B cell (primary cell): ENCODE measurements at places on chromosomes 5 and 9. TPM values are rescaled to one million over a fixed set of nuclear protein-coding genes. Genes with fewer than 3 reads are reported as not detected.

DNA sequence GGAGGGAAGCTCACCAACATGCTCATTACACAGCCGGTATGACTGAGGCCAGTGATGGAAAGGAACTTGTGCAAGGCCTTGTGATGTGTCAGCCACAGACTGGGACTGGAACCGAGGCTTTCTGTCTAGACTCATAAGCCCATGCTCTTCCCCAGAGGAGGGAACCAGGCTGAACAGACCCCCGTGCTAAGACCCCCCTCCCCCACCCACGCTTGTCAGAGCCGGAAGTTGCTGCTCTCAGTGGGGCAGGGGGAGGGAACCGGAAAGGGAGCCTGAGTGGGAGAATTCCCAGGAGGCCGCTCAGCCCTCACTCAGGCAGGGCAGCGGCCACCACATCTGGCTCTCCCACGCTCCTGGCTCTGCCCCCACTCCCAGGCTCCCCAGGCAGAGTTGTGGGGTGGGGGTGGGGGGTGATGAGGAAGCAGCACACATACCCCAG lies 4.1 kb upstream of the PDGFRB start:
- DNase-seq: peak; percentile 21
- no peak overlapping the region for H3K27ac ChIP-seq
- H3K4me3 ChIP-seq: no peak overlapping the region
- H3K36me3 ChIP-seq: no peaks in the 10 kb centered on the region
- no peaks in the 10 kb centered on the region for H3K27me3 ChIP-seq
- peaks cover 21% of the 10 kb centered on the region for H3K4me1 ChIP-seq

DNA sequence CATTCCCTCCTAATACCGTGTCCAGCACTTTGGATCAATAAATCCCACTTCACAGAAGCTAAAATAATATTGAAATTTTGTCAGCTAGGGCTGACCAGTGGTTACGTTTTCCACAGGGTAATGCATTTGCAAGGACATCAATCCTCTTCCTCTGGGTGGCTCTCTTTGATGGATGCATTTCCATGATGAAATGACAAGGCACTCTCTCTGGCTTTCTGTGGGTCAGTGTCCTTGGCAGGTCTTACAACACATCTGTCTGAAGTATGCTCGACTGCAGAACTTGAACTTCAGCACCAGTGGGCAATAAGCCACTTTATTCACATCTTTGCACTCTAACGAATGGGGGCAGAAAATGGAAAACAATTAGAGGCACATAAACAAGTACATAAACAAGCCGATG lies 330.1 kb downstream of the ADAMTS6 start:
- DNase-seq: no peak
- H3K4me3 ChIP-seq: no peak overlapping the region
- H3K4me1 ChIP-seq: no peaks in the 10 kb centered on the region
- H3K27ac ChIP-seq: no peak overlapping the region

GRCh38 chr9:33287087-33287490 lies 3.2 kb upstream of the NFX1 start:
- H3K27me3 ChIP-seq: no peaks in the 10 kb centered on the region

DNA sequence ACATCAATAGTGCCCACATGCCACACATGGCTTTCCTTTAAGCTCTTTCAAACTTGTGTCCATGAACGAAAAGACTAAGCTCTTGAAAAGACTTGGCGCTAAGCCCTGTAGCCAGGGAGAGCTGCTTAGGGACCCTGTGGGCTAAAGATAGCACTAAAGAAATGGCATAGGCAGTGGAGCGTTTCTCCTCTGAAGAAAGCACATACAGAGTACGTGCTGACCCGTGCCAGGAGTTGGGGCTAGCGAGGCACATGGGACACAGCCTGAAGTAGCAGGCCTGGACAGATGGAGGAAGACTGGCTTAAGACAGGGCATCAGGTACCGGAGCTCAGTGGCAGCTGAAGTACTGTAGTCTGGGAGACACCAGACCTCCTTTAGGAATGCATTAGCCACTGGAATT lies 39.7 kb downstream of the ADGRV1 start:
- no peaks in the 10 kb centered on the region for H3K36me3 ChIP-seq
- DNase-seq: no peak
- no peaks in the 10 kb centered on the region for H3K4me1 ChIP-seq
- H3K4me3 ChIP-seq: no peak overlapping the region
- no peaks in the 10 kb centered on the region for H3K27me3 ChIP-seq
- H3K27ac ChIP-seq: no peak overlapping the region

GRCh38 chr5:25327172-25327571 lies 682.4 kb upstream of the CDH10 start:
- no peak for DNase-seq
- no peak overlapping the region for H3K4me3 ChIP-seq
- no peaks in the 10 kb centered on the region for H3K4me1 ChIP-seq

DNA sequence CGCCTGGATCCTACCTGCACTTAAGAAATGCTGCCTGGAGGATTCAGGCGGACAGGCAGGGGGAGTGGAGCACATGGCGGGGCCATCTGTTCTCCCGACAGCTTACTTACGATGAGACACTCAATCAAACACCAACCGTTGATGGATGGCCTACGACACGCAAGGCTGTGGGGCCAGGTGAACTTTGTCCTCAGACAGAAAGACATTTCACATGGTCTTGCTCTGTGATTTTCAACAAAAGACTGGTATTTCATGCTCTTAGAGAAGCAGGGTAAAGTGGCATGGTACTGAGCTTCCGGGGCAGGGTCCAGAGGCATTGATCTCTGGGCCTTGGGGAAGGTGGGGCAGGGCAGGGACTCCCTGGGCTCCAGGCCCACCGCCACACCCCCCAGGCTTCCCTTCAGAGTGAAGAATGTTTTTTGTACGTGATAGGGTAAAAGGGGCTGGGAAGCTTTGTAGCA lies 9.1 kb upstream of the OLFM1 start:
- no peak overlapping the region for H3K27ac ChIP-seq
- H3K4me3 ChIP-seq: no peak overlapping the region
- no peaks in the 10 kb centered on the region for H3K36me3 ChIP-seq
- DNase-seq: no peak

GRCh38 chr9:119370816-119371215 lies 1.6 kb upstream of the BRINP1 start:
- H3K4me1 ChIP-seq: no peaks in the 10 kb centered on the region
- no peak for DNase-seq
- H3K27ac ChIP-seq: no peak overlapping the region
- H3K36me3 ChIP-seq: no peaks in the 10 kb centered on the region

DNA sequence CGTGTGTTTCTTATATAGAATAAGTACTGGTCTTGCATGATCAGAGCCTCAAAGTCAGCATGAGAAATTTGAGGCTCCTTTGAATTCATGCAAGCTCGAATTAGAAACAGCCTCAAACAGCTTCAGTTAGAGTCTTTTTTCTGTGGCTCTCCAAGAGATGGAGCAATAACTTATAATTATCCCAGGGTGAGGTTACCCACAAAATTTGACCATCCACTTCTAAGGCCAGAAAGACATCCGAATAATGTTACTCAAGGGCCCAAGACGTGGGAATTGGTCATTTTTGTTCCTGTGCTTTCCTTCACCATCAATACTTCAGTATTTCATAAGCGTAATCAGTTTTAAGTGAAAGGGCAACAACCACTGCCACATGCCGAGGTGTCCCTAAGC lies 89.7 kb downstream of the DAPK1 start:
- no peaks in the 10 kb centered on the region for H3K27me3 ChIP-seq
- DNase-seq: no peak
- no peak overlapping the region for H3K27ac ChIP-seq
- H3K4me3 ChIP-seq: no peak overlapping the region
- H3K36me3 ChIP-seq: no peaks in the 10 kb centered on the region

DNA sequence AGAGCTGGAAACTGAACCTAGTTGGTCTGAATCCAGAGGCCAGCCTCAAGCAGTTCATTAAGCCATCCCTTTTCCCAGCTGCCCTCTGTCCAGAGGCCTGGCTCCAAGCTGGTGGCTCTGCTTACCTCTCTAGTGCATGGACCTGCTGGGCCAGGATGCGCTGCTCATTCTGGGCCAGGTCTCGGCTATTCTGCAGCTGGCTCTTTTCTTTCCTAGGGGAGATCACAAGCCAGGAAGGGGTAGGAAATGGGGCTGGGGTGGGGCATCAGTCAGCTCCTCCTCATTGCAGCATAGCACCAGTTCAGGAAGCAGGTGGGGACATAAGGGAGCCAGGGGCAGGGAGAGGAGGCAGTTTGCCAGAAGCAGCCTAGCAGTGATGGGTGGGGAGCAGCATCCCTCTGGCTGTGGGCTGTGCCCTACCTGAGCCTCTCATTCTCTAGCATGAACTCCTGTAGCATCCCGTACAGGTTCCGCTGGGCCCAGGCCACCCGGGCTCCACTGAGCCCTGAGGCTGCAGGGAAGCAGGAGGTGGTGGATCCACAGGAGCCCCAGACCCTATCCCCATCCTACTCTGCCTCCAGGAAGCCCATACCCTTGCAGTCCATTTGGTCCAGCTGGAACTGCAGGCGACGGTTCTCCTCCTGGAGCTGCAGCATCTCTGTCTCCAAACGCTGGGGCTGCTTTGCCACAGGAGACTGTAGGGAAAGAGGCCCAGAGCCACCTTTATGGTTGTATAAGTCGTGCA lies 5.2 kb downstream of the KIF12 start:
- H3K27me3 ChIP-seq: peaks cover 9% of the 10 kb centered on the region
- no peak overlapping the region for H3K27ac ChIP-seq
- DNase-seq: no peak
- H3K4me1 ChIP-seq: peaks cover 5% of the 10 kb centered on the region

DNA sequence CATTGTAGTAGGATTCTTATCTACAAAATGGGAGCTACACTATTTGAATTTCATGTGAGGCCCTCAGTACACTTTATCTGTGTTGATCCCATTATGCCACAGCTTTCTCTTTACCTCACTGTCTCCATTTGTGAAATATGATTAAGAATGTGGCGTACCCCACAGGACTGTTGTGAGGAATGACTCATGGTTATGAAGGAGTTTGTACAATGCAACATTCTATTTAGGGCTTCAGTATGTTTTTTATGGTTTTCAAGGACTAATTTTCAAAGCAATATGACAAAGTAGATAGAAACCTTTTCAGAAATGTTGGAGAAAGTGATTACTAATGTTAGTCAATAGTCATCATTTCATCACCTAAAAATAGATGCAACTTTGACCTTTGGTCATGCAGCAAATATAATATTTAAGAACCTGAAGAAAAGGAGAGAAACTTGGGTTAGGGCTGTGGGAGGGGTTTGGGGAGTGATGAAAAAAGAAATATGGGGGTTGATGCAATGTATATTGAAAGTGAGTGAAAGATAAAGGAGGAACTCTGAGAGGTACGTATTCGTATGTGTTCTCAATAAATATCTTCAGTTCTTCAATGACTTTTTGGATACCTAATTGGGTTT lies 53.7 kb upstream of the PIP5K1B start:
- DNase-seq: no peak
- no peak overlapping the region for H3K4me3 ChIP-seq
- peaks cover 22% of the 10 kb centered on the region for H3K4me1 ChIP-seq
- no peaks in the 10 kb centered on the region for H3K36me3 ChIP-seq
- H3K27me3 ChIP-seq: no peaks in the 10 kb centered on the region

DNA sequence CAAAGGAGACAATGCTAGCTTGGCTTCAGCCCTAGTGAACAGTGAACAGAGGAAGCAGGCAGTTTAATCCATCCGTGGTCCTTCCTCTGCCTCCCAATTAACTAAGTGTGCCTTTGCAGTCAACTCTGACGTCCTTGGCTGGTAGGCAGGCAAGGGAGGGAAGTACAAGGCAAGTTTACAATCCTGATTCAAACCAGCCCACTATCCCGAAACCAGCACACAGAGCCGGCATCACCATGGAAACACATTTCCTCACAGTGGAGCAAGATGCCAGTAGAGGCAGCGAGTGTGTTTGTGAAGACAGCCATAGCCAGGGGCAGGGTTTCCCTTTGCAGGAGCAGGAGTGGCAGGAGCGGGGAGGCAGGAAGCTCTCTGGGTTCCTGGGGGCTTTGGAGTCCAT lies 73.9 kb downstream of the GOLPH3 start:
- no peak overlapping the region for H3K4me3 ChIP-seq
- H3K4me1 ChIP-seq: no peaks in the 10 kb centered on the region
- no peaks in the 10 kb centered on the region for H3K36me3 ChIP-seq
- DNase-seq: no peak
- no peak overlapping the region for H3K27ac ChIP-seq

DNA sequence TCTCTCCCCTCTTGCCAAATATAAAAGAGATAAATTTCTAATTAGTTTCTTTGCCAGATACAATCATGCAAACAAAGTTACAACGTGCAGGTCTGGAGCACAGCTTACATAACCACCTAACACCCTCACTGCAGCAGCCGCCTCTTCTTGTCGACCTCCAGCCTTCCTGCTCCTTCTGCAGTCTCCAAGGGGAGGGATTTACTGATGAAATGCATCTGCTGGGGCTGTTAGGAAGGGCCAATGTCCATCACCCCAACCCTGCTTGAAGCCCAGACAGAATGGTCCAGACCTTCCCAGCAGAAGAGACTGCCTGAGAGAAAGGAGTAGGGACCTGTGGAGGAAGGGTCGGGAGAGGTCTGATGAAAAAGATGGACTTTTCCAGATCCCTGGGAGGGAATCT lies 15.2 kb downstream of the KCNV2 start:
- H3K27me3 ChIP-seq: no peaks in the 10 kb centered on the region
- H3K27ac ChIP-seq: no peak overlapping the region
- peaks cover 7% of the 10 kb centered on the region for H3K4me1 ChIP-seq
- H3K4me3 ChIP-seq: no peak overlapping the region
- no peaks in the 10 kb centered on the region for H3K36me3 ChIP-seq
- no peak for DNase-seq

DNA sequence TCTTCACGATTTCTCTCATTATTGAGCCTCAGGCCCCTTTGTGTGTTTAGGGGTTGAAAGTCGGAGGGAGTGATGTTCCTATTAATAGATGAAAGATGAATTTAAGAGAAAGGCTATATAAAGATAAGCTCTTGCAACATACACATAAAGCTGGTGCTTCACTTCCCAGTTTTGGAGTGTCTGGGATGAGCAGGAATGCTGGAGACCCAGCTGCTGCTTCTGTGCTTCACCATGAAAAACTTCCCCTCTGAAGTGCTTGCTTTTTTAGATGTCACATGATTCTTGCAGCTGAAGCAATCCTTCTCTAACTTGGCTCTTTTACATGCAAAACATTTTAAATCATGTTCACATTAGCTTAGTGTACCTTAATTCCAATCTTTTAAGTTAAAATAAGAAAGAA lies 19.7 kb upstream of the SNCAIP start:
- H3K27me3 ChIP-seq: no peaks in the 10 kb centered on the region
- no peak for DNase-seq
- H3K4me3 ChIP-seq: no peak overlapping the region
- no peaks in the 10 kb centered on the region for H3K4me1 ChIP-seq
- H3K27ac ChIP-seq: no peak overlapping the region
- H3K36me3 ChIP-seq: no peaks in the 10 kb centered on the region

DNA sequence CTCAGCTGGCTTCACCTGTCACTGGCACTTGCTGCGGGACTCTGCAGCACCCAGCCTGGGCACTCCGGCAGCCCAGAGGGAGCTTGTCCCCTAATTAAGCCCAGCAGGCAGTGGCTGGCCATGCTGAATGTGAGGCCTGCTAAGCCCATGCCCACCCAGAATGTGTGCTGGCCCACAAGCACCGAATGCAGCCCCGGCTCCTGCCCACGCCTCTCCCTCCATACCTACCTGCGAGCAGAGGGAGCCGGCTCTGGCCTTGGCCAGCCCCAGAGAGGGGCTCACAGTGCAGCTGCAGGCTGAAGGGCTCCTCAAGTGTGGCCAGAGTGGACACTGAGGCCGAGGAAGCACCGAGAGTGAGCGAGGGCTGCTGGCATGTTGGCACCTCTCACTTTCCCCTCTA lies 32.4 kb upstream of the SUB1 start:
- no peak overlapping the region for H3K4me3 ChIP-seq
- no peaks in the 10 kb centered on the region for H3K36me3 ChIP-seq
- no peak overlapping the region for H3K27ac ChIP-seq
- H3K27me3 ChIP-seq: no peaks in the 10 kb centered on the region

FGF10 gene
- not detected in 2 replicates for polyA plus RNA-seq

PDZD2 gene
- polyA plus RNA-seq: not detected in 2 replicates

ABCA1 gene
- polyA plus RNA-seq: 5.2 and 7.7 TPM in 2 replicates

PLAC8L1 gene
- not detected in 2 replicates for polyA plus RNA-seq

SPOCK1 gene
- not detected in 2 replicates for polyA plus RNA-seq
